ENCODE measurements at places on chromosomes 3 and 15.
A peak's percentile ranks its signal among the peaks of the same experiment; 100 is the strongest.

- no peak for DNase-seq
These were observed 100.2 kb downstream of the FMN1 start for GRCh38 chr15:33094336-33094735.

- DNase-seq: no peak
These were observed 164.5 kb downstream of the PTPRG start for GRCh38 chr3:61725851-61726333.

DNA sequence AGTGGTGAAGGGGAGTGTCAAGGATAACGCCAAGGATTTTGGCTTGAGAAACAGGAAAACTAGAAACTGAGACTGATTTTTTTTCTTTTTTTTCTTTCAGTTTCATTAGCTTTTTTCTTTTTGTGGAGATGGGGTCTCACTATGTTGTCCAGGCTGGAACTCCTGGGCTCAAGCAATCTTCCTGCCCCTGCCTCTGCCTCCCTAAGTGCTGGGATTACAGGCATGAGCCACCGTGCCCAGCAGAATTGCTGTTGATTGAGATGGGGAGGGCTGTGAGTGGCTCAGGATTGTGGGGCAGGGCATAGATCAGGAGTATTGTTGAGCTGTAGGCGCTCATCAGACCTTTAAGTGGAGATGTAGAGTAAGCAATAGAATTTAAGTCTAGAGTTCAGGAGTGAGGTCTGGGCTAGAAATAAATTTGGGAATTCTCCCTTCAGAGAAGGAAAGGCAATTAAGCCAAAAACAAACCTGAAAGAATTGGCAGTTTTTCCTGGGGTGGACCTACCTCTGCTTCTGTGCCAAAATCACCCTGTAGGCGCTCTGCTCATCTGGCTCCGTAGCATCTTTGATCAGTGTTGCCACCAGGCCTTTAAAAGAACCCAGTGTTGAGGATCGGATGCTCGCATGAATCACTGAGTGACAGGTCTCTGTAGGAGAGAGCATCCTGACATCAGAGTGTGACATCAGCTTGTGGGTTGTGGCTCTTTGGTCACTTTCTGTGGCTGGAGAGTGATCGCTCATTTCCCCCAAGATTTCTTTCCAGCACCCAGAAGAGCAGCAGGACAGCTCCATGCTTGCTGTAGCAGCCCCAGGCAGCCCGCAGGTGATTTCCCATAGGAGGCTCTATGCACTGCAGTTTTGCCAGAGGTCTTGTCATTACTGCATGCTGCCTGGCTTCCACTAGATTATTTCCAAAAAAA, 15.8 kb downstream of the ABHD17C start:
- no peak for DNase-seq

GRCh38 chr15:52511084-52511483, 17.6 kb downstream of the MYO5A start:
- no peak for DNase-seq

- DNase-seq: no peak
These were observed 133.4 kb upstream of the ROPN1 start for GRCh38 chr3:124125315-124125714.

DNA sequence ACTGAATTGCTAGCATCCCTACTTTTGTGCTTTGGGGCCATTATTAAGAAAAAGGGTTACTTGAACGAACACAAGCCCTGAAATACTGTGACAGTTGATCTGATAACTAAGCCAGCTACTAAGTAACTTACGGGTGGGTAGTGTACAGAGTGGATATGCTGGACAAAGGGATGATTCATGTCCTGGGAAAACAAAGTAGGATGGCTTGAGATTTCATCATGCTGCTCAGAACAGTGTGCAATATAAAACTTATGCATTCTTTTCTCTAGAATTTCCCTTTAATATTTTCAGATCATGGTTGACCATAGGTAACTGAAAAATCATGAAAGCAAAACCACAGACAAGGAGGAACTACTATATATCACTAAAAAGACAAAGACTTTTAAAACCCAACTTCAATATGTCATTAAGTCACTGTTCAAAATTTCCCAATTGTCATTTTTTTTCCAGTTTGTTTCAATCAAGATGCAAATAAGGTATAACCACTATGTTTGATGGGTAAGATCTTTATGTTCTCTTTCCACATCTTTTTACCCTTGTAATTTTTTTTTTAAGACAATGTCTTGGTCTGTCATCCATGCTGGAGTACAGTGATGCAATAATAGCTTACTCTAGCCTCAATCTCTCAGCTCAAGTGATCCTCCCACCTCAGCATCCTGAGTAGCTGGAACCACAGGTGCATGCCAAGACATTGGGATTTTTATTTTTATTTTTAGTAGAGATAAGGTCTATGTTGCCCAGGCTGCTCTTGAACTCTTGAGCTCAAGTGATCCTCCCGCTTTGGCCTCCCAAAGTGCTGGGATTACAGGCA, 67.7 kb downstream of the IFT80 start:
- DNase-seq: no peak

- no peak for DNase-seq
These were observed 690.8 kb upstream of the ARPP21 start for GRCh38 chr3:34948517-34948916.

DNA sequence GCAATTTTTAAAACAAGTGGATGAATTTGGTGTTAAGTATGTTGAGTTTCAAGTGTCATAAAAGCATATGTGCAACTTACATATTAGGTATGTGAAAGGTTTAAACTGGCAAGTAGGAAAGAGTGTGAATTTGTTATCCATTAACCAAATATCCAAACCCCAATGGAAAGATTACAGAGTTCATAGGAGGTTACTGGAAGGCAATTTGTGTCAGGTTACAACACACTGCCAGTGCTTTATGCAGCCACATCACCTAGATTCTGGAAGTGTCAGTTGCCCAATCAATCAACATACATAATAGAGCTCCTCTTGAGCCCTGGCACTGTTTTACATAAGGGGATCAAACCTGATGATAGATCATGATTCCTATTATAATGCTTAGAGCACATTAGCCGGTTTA, 261.0 kb downstream of the ROBO1 start:
- DNase-seq: no peak

- no peak for DNase-seq
These were observed 95.7 kb downstream of the RORA start for GRCh38 chr15:61133361-61133760.

GRCh38 chr3:173938159-173938558, 540.6 kb downstream of the NLGN1 start:
- DNase-seq: no peak

DNA sequence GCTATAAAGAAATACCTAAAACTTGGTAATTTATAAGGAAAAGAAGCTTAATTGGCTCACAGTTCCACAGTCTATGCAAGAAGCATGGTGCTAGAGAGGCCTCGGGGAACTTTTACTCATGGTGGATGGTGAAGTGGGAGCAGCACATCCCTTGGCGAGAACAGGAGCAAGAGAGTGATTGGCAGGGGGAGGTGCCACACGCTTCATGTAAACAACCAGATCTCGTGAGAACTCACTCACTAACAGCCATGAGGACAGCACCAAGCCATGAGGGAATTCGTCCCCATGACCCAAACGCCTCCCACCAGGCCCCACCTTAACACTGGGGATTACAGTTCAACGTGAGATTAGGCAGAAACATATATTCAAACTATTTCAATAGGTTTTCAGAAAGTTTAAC, 28.0 kb downstream of the GABRB3 start:
- DNase-seq: no peak

GRCh38 chr3:196537319-196537984, 22.3 kb upstream of the SMCO1 start:
- DNase-seq: peak; percentile 13

- no peak for DNase-seq
These were observed 1.0 kb downstream of the NGRN start for GRCh38 chr15:90266485-90266884.

GRCh38 chr15:25796395-25796794, 66.7 kb downstream of the ATP10A start:
- no peak for DNase-seq

DNA sequence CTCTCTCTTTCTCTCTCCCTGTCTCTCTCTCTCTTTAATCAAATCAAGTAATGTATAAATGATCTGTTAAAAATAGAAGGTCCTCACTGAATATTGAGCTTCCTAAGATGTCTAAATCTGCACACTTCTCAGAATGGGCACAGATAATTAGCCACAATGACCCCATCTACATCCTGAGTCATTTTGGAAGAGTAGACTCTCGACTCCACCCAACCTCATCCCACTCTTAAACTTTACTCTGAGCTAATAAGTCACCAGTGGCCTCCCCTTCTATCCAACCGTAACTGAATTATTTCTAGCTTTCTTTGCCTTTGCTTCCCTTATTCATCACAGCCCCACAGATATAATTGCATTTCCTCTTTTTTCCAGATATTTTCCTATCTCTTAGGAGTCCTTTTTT, 326.5 kb upstream of the ZNF717 start:
- DNase-seq: no peak

DNA sequence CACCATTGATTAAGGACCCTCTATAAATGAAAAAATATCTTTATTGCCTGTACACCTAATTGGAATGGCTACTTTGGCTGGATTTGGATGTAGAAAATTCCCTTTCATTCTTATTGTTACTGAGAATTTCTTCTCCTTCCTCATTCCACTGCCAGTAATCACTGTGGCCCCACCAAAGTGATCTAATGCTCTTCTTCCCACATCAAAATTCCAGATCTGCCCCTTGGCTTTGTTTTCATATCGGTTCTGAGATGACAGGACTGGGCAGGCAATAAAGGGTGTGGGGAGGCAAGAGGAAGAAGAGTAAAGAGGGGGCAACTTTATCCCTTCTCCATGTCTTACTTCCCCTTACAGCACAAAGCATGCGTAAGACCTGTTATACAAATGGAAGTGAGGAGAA, 2.1 kb downstream of the ANKUB1 start:
- DNase-seq: no peak

DNA sequence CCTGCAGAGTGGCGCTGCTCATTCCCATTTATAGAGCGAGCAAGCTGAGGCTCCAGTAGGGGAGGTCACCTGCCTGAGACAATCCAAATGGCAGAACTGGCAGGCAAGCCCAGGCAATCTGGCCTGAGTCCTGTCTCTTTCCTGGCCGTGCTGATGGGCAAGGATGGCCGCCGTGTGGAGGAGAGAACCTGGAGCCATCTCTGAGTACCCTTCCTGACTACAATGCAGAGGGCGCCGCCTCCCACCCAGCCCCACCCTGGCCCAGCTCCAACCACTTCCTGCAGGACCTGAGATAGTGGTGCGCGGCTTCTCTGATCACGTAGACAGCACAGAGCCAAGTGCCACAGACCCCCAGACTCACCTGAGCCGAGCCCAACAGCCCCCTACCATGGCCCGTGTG, 7.0 kb downstream of the TLR9 start:
- DNase-seq: no peak

DNA sequence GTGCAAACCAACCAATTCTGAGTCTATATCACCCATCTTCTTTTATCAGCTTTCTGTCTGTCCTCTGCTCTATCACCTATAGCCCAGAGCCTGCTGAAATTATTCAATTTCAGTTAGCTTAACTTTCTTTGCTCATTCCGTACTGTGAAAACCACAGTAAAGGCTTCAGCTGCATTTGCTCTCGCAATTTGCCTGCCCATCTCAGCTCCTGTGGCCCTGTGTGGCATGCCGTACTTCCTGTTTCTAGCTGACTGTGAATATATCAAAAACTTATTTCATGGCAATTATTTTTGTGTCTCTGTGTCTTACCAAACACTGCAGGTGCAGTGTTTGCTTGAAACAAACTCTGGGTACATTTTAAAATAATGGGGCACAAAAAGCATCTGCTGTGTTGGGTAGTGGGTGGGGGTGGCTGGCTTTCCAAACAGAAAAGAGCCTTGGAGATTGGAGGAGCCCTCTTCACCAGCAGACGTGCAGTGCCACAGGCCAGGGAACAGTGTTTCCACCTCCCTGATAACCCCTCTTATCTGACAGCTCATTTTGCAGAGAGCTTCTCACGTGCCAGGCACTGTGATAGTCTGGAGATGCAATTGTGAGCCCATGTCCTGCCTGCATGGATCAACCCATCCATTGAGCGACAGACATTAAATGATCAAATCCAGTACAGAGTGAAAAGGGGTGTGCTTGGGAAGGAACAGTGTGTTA, 45.2 kb downstream of the GASK1A start:
- DNase-seq: no peak

DNA sequence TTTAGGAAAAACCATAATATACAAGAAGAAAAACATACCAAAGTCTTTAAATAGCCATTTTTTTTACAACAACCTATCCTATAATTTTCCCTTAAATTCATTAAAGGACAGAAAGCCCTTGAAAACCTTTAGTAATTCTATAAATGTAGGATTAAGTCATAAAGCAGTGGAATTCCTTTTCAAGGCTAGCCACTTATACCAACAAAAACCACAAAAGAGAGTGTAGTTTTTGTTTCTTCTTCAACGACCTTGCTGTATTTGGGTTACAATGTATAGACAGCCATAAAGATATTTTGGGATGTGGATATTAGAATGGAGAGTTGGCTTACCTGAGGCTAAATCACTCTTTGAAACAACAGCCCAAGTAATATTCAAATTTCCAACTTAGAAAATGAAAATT, 296.6 kb upstream of the CDIN1 start:
- DNase-seq: no peak

DNA sequence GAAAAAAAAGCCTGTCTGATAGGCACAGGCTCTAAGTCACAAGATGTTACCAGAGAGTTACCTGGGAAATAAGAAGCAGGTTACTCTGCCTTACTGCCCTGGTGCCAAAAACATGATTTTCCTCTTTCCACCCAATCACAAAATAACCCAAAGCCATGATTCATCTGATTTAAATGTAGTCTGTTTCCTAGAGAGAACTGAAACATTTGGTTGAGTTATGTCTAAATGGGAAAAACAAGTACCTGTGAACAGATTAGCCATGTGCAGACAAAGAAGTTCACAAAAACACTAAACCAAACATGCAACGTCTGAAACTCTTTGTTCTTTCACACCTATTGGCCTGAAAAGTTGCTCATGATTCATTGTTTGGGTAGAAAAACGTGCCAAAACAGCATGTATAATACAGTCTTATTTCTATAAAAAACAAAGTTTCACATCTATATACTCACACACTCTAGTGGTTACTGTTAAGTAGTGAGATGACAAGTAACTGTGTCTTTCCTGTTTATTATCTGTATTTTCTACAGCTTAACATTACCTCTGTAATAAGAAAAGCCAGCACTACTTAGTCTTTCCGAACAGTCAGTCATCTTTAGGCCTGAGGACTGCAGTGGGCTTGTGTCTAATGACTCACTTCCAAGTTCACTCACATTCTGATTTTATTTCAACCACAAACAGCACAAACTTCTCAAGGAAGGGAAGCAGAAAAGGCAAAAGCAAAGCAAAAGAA, 30.2 kb downstream of the FAM174B start:
- DNase-seq: no peak

GRCh38 chr3:176469694-176470205, 727.5 kb downstream of the TBL1XR1 start:
- DNase-seq: no peak

GRCh38 chr3:124091716-124092115, 99.8 kb upstream of the ROPN1 start:
- no peak for DNase-seq

GRCh38 chr3:126886217-126886616, 96.7 kb upstream of the PLXNA1 start:
- no peak for DNase-seq

GRCh38 chr3:82163907-82164520, 402.6 kb upstream of the GBE1 start:
- no peak for DNase-seq

GRCh38 chr15:48806151-48806550, 4.7 kb downstream of the CEP152 start:
- no peak for DNase-seq

Measured in nucleus accumbens (tissue), 56 donors.